Hematopoietic multipotent progenitor cell treated with erythropoietin and hydrocortisone succinate and interleukin-3 and kit ligand, for 4 days (in vitro differentiated cells): ENCODE measurements at places on chromosomes 2 and 18.

DNA sequence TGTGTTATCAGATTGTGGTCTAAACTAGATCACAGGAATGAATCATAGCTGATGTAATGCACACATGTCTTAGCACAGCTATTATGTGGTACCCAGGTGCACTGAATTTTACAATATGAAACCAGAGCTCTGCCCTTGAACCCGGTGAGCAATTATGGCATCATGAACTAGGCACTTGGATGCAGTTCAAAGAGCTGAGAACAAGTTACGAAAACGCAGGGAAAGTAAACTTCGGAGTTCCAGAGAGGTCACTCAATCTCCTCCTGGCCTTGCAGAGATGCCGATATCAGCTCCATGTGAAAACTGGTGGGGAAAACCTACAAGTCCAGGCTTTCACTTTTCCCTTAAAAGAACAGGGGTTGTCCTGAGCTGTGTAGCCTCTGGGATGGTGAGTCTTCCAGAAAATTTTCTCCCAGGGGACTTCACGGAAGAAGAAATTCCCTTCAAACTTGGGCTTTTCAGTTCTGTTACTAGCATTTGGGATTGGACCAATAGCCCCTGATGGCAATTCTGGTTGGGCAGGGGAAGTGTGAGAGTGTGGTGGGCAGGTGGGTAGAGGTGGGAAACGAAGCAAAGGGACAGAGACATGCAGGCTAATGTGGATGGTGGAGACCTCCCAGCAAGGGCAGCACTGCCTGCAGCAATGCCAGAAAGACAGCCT is 71.1 kb upstream of the SH3BP4 start:
- DNase-seq: peak; percentile 24

GRCh38 chr2:166106431-166107015 is 21.3 kb downstream of the SCN1A start:
- peak; percentile 71 for DNase-seq

DNA sequence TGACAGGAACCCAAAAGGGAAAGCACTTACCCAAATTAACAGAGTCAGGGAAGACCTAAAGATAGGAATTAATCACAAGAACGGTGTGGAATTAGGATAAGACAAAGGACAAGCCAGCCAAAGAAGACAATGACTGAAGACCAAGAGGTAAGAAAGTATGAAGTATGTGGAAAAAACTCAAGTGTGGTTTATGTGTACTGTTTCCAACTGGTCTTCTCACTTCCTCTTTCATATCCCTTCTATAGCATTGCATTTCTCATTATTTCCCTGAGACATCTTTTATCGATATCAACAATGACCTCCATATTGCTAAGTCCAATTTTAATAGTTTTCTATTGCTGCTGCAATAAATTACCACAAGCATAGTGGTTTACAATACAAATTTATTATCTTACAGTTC is 313.5 kb upstream of the SLC39A10 start:
- DNase-seq: peak; percentile 28

DNA sequence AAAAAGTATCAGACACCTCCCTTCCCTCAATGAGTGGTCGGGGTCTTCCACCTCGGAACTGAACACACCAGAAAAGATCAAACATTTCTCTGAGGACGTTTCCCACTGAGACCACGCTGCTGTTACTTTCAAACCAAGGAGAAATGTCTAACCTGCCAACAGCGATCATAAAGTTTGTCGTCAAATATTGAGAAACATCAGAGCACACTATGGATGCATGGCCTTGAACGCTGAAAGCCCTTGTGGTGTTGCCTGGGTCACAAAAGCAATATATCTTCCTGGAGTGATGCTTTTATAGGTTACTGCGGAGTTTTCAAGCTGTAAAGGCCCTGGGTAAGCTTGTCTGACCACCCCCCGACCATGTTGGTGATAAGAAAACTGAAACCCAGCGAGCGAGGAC is 70.2 kb upstream of the ID2 start:
- no peak for DNase-seq

GRCh38 chr2:148540022-148540421 is 104.5 kb upstream of the EPC2 start:
- DNase-seq: no peak

GRCh38 chr2:66433945-66434678 is 813 bp upstream of the MEIS1 start:
- peak; percentile 78 for DNase-seq

GRCh38 chr2:6978991-6979390 is 61.8 kb downstream of the RNF144A start:
- DNase-seq: no peak

GRCh38 chr2:79139423-79139822 is 19.1 kb downstream of the REG1A start:
- DNase-seq: no peak

- DNase-seq: no peak
These were observed 392.4 kb downstream of the TNS1 start for GRCh38 chr2:217610401-217610814.

GRCh38 chr2:230267556-230267955 is 42.0 kb downstream of the SP140 start:
- no peak for DNase-seq

- no peak for DNase-seq
These were observed 430.6 kb downstream of the TMX3 start for GRCh38 chr18:68284236-68284780.

DNA sequence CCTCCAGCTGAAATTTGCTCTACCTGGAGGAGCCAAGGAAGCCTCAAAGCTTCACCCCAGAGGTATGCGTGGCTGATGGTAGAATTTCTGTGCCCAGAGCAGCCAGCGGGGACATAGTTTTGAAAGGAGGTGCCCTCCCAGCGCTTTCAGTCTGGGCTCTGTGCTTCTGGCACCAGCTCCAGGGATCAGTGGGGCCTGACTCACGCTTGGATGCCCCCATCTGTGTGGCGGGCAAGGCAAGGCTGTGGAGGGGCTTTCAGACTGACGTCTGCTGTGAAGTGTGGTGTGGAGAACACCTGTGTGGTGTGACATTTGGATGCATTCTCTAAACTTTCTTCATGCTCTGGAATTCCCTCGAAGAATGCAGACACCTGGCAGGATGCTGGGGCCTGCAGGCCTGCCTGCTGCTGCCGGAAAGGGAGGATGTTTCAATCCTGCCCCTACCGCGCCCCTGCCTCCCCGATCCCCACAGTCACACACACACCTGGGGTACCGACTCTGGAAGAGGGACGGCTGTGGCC is 84.1 kb downstream of the CTIF start:
- DNase-seq: no peak

DNA sequence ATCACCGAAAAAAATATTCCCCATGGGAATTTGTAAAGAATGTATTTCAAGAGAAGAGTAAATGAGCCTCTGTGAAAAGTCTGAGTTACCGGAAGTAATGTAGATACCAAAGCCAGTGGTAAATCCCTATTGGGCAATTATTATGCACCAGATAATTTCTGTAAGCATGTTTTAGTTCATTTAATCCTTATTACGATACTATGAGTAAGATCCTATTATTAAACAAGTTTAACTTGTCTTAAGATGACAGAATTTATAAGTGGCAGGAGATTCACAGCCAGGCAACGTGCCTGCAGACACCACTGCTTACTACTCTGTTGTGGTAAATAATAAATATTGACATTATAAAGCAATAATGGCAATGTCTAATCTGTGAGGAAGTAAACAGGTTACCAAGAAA is 280.8 kb upstream of the RGPD4 start:
- no peak for DNase-seq

DNA sequence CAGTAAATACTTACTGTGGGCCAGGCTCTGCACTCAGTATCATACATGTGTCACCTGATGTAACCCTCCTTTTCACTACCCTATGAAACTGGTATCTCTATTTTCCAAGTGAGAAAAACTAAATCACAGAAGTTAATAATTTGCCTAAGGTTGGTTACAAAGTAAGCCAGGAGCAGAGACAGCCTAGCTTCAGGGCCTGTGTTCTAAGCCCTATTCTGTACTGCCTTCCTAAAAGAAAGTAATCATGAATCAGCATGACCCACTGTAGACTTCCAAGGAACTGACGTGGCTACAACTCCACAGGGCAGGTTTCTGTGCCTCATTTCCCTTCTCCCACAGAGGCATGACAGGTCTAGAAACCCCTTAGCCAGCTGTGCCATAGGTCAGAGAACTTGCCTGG is 14.3 kb downstream of the ZNF142 start:
- DNase-seq: no peak

DNA sequence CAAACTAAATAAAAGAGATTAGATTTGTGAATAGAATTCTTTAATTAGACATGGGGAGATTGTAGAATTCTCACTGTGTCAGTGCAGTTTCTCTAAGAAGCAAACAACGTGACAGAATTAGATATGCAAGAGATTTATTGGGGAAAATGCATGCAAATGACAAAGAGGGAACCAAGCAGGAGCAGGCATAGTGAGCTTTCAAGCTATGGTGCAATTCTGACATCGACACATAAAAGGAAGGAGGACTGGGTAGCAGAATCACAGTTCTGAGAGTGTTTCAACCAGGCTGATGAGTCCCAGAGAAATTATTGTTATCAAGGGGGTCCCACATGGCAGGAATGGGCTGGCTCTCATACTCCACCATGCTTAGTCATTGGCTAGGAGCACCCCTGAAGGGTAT is 338.4 kb downstream of the FIGN start:
- no peak for DNase-seq

DNA sequence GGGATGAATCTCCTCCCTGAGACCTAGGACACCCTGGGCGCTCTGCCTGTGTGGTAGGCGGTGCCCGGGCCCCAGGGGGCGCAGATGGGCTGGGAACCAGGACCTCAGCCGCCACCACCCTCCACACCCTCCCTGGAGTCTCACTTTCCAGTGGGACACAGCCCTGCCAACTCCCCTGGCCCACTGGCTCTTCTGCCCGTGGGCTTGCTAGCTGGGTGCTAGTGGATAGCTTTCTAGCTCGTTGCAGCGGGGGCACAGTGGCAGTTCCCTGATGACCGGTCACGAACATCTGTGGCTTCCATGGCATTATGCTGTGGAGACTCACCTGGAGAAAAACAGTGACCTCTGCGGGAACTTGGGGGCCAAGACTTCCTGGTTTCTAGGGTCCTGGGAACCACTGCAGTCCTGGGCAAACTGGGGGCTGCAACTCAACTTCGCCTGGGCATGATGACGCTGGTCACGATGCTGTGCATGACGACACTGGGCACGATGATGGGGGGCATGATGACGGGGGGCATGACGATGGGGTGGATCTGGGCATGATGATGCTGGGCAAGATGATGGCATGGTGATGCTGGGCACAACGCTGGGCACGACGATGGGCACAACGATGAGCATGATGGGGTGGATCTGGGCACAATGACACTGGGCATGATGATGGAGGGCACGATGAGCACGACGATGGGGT is 31.0 kb upstream of the ALLC start:
- DNase-seq: no peak

GRCh38 chr18:33010149-33010548 is 237.3 kb upstream of the KLHL14 start:
- no peak for DNase-seq

DNA sequence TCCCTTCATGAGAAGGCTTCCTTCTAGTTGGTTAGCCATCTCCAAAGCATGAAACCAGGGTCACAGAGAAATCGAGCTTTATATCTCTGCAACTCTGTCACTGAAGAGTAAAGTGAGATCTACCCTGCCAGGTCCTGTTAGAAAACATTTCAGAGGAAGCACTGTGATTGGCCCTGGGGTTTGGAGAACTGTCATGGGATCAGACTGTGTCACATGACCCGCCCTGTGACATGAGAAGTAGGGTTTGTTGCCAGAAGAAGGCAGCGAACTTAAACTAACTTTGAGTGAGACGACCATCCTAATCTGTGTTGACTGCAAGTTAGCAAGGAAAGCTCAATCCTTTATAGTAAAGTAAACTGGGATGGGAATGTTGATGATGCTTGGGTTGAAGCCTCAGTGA is 55.5 kb downstream of the SLC9A2 start:
- DNase-seq: no peak

- no peak for DNase-seq
These were observed 184.4 kb downstream of the MYO3B start for GRCh38 chr2:170362313-170362870.

DNA sequence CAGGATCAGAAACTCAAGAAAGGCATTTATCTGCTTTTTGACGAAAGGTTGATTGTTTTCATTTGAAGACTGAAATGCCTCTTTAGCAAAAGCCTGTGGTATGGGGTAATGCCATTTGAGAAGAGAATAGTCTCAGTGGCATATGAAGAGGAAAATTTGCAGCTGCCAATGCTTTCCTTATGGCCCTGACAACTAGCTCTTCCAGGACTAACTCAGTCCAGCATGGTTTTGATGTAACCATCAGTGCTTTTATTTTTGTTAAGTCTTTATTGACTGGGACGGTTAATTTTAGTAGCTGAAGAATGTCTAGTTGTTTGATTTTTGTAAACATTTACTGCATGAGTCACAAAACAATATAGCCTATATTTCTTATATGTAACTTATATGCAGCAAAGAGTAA is 158.4 kb downstream of the LNPK start:
- no peak for DNase-seq

DNA sequence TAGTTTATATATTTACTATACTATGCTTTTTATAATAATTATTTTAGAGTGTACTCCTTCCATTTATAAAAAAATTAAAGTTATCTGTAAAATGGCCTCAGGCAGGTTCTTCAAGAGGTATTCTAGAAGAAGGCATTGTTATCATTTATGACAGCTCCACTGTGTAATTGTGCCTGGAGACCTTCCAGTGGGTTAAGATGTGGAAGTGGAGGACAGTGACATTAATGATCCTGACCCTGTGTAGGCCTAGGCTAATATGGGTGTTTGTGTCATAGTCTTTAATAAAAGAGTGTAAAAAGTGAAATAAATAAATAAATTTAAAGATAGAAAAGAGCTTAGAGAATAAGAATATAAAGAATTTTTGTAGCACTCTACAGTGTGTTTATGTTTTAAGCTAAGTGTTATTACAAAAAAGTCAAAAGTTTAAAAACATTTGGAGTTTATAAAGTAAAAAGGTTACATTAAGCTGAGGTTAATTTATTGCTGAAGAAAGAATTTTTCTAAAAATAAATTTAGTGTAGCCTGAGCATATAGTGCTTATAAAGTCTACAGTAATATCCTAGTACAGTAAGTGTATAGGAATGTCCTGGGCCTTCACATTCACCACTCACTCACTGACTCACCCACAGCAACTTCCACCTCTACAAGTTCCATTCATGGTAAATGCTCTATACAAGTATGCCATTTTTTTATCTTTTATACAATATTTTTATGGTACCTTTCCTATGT is 190.0 kb upstream of the SESTD1 start:
- DNase-seq: no peak
